ENCODE measurements at places on chromosomes 12 and 14. TPM values are rescaled to one million over a fixed set of nuclear protein-coding genes. Genes with fewer than 3 reads are reported as not detected.

The PLBD1 gene
- not detected for total RNA-seq

DNA sequence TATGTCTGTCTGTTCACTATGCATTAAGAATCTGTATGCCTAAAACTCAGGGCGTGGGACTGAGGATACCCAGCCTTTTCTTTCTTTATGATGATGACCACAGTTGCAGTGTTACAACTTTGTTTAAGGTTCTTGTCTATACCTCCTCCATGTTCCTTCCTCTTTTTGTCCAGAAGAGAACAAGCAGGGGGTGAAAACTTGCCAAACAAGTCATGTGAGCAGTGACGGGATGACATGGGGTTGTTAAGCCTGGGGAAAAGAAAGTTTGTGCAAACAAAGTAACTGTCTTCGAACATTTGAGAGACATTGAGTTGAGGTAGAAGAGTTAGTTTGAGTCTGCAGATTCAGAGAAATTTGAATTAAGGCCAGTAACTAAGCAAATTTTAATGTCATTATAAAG lies 505.5 kb downstream of the NPAS3 start:
- DNase-seq: no peak

DNA sequence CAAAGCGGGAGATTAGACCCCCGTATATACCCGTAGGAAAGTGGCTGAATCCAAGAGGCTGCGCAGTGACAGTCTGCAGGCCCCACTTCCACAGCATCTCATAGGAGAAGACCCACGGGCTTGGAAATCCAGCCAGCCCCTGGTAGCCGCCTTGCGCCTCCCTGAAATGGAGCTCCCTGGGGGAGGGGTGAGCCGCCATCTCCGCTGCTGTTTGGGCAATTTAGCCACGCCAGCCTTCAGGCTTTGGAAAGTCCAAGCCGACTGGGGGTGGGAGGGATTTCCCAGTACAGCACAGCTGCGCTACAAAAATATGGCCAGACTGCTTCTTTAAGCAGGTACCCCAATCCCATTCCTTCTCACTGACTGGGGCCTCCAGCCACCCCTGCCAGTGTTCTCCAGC lies 53.4 kb downstream of the CAND1 start:
- DNase-seq: no peak

DNA sequence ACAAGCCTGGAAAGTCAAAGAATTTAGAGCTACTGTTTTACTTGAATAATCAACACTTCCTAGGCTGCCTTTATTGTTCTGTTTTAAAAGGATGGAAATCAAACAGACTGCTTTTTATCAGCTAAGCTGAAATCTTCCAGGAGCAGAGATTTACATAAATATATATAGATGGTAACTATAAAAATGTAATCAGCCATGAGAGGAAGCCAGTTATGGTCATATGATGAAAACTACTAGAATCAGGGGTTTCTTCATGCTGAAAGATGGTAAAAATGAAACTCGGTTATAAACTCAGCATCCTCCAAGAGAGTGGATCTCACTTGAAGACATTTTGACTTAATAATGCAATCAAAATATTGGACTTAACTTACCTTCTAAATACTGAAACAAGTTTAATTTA lies 413.0 kb downstream of the GXYLT1 start:
- no peak for DNase-seq

- DNase-seq: no peak
Measured at GRCh38 chr12:91349476-91349875, 166.9 kb upstream of the DCN start.

The PPFIA2 gene
- not detected for total RNA-seq

DNA sequence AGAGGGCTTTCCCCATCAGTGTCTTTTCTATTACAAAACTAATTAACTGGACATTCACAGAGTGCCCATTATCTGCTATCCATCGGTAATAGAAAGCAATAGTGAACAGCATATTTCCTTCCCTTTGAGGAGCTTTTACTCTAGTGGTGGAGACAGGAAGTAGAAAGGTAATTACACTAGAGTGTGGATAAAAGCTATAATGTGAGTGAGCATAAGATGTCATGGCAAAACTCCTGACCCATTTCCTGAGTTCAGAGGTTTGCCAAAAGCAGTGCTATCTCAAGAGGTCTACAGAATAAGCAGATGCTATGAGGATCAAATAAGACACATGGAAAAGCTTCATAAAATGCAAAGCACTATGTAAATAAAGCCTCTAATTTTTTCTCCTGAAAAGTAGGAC lies 24.0 kb downstream of the TIMELESS start:
- no peak for DNase-seq

Measured in activated CD4-positive, alpha-beta T cell treated with anti-CD3 and anti-CD28 coated beads, Interleukin-2, amount 10 ng/mL, durations not matched to agents 7 days and 5 days (primary cell).